ENCODE measurements at places on chromosomes 13 and 19.

DNA sequence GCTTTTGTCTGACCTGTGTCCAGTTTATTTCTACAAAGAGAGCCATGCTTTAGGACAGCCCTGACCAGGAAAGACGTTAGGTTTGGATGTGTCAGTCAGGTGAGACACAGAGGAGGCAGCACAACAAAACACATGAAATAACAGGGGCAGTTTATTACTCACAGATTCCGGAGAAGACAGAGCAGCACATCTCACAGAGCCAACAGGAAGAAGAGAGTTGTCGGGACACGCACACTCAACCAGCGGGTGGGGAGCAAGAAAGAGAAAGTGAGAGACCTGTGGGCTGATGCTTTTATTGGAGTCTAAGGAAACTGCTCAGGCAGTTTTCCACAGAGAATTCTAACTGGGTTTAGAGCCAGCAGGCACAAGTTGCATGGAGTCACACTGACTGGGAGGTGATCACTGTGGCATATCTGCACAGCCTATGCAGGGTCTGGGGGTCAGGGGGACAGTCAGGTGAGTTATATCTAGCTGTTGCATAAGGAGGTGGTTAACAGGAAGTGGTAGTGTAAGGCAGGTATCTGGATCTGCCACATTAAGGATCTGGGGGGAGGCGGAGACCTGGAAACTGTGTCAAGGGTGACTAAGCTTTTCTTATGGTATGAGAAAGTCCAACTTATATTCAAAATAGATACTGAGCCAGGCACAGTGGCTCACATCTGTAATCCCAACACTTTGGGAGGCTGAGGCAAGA, 24.1 kb upstream of the CEACAM20 start:
- no peak for DNase-seq

DNA sequence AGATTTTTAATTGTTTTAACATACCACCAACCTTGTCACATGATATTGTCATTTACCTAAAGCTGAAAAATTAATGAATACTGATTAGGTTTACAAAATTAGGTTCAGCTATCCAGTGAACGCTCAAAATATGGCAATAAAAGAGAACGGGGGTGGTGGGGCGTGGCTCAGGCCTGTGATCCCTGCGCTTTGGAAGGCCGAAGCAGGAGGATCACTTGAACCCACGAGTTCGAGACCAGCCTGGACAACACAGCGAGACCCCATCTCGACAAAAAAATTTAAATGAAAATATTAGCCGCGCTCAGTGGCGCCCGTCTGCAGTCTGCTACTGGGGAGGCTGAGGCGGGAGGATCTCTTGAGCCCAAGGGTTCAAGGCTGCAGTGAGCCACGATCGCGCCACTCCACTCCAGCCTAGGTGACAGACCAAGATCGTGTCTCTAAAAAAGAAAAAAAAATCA, 516 bp upstream of the FAM32A start:
- DNase-seq: no peak

GRCh38 chr13:73865027-73865426, 269.2 kb downstream of the KLF12 start:
- no peak for DNase-seq

- DNase-seq: no peak
Measured at GRCh38 chr13:92864584-92865284, 361.9 kb upstream of the GPC6 start.

DNA sequence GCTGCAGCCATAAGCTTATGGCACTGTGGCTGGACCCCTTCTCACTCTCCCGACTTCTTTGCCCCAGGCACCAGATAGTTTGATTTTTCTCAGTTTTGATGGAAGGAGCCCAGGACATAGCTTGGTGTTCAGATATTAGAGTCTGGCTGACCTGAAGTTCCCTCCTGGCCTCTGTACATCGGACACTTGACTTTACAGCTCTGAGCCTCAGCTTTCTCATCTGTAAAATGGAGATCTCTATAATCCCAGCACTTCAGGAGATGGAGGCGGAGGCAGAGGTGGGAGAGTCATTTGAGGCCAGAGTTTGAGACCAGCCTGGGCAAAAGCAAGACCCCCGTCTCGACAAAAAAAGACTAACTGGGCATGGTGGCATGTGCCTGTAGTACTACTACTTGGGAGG, 909 bp downstream of the CC2D1A start:
- no peak for DNase-seq

- DNase-seq: no peak
Measured at GRCh38 chr13:71712988-71713653, 153.9 kb downstream of the DACH1 start.

DNA sequence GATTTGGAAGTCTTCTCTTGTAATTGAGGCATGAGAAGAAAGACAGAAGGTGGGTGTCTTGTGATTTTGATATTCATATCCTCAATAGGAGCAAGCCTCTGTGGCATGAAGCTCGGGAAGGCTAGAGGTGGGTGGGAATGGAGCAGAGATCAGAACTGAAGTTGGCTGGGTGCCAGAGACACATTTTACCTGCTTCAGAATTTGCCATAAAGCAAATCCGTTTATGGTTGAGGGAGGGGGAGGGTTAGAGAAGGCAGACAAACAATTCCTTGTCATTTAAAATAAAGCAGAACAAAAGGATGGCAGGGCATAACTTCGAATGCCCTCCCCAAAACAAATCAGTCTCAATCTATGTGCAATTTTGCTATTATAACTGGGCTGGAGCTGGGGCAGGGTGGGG, 305.9 kb downstream of the KLF5 start:
- no peak for DNase-seq

GRCh38 chr13:41465898-41466320, 8.6 kb downstream of the RGCC start:
- DNase-seq: no peak

- no peak for DNase-seq
Measured at GRCh38 chr13:48626077-48626449, 27.7 kb upstream of the CYSLTR2 start.

DNA sequence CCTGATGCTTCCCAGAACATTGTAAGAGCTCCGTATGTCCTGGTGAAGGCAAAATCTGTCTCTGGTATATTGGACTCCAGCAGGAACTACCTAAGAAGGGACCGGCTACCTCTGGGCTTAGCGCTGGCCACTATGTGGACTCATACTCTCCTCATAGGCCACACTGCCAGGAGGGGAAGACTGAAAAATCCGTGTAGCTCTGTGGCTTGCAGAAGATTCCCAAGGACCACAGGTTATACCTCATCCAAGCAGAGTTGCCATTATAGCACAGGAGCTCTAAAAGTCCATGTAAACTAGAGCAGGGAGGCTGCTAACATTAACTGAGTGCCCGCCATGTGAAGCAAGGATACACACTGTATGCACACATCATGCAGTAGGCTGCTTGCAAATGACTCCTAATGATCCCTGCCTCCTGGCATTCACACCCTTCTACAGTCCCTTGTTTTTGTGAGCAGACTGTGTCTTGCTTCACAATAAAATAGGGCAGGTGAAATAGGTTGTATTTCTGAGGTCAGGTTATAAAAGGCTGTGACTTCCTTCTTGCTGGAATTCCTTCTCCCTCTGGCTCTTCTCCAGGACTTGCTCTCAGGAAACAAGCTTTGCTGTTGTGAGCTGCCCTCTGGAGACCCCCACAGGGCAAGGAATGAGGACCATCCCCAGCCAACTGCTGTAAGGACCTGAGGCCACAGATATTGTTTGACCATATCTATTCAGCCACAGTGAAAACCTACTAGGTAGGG, 192.6 kb upstream of the UBL3 start:
- no peak for DNase-seq

- DNase-seq: no peak
Measured at GRCh38 chr13:44058624-44059215, 179.0 kb downstream of the LACC1 start.

GRCh38 chr13:78602561-78603239, 652 bp downstream of the POU4F1 start:
- no peak for DNase-seq

GRCh38 chr13:78185700-78186099, 267.1 kb upstream of the EDNRB start:
- DNase-seq: no peak

GRCh38 chr13:43000676-43001075, 8.6 kb upstream of the EPSTI1 start:
- no peak for DNase-seq

GRCh38 chr13:92804346-92804745, 422.3 kb upstream of the GPC6 start:
- DNase-seq: no peak

GRCh38 chr13:42814868-42815267, 33.5 kb downstream of the FAM216B start:
- DNase-seq: no peak

GRCh38 chr13:96898646-96899254, 95.5 kb downstream of the OXGR1 start:
- no peak for DNase-seq

- DNase-seq: no peak
Measured at GRCh38 chr13:112636401-112636975, 48.5 kb upstream of the TUBGCP3 start.

DNA sequence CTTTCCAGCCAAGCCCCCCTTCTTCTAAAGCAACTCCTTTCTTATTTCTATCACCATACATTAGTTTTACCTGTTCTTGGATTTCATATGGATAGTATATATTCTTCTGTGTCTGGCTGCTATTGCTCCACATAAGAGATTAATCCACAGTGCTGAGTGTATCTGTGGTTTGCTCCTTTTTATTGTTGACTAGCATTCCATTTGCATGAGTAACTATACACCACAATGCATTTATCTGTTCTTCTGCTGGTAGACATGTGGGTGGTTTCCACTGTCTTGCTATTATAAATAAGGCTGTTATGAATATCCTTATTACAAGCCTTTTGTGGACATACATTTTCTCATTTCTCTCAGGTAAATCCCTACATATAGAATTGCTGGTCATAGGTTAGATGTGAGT, 138.2 kb downstream of the SLC7A1 start:
- DNase-seq: peak; percentile 21

DNA sequence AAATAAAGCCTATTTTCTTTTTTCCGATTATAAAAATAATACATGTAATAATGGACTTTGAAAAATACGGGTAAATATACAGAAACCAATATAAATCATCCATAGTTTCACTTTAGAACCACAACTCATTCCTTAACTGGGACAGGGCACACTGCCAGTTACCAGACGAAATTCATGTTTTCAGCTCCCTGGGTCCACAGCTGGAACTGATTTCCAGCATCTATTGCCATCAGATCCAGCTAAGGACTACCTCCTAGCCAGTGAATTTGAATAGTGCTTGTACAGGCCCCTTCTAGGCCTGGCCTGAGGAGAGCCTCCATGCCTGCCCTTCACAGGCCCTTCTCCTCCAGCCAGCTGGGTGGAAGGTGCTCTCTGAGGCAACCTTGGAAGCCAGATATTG, 30.0 kb upstream of the ATP12A start:
- no peak for DNase-seq

DNA sequence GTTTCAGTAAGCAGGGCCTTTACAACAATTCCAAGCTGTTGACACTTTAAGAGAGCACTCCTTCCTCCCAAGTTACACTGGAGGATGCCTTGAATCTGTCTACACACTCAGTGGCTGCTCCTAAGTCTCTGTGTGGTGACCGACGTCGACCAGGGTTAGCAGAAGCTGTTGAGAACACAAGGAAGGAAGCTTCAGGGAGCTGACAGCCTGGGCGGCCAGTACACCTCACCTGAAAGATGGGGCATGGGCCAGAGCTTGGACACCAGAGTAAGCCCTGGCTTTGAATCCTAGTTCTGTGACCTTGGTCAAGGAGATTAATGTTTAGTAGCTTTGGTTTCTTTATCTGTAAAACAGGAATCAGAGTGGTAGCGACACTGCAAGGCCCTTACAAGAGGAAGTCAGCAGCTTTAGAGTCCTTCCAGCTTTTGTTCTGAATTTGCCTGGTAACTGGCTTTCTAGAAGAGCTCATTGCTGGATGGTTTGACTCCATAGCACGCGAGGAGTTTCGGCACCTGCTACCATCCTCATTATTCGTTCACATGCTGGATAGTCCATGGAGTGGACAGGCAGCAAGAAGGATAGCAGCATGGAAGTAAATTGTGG, 214.2 kb downstream of the FGF9 start:
- no peak for DNase-seq

DNA sequence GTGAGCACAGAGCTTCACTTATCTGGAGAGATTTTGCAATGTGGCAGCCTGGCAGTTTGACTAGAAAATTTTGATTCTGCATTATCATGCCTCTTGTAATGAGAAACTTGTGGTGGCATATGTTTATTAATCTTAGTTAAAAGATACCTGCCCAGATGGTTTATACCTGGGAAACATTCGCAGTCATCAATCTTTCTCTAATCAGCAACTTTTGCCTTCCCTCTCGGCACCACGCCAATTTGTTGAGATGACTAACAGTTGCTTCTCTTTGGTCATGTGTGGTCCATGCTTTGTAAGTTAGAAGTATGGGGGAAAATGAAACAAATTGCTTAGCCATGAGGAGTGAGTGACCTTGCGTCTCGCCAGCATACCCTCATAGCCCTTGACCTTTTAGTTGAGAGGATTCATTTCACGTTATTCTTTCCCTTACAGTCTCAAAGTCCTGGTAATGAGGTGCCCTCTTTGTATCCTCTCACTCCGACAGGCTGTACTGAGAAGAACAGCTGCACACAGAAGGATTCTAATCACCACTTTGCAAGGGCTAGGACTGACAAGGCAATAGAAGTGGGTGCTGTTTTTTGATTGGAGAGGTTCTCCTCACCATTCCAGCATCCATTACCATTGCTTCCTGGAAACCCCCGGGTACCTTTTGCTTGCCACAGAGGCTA, 201.4 kb downstream of the OXGR1 start:
- no peak for DNase-seq

DNA sequence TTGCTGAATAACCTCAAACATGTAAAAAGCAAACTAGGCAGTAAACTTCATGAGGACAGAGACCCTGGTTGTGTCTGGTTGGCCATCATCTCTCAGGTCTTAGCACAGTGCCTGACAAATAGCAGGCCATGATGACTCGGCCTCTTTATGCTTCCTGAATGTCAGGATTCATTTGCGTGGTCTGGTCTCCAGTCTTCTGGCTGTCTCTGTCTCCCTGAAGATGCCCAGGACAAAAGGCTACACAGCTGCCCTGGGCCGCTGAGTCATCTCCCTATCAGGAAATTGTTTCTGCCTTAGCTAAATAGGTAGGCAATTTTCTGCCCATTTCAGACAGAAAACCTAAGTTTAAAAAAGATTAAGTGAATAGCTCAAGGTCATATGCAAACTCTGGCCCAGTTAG, 84.1 kb upstream of the FNDC3A start:
- DNase-seq: no peak

DNA sequence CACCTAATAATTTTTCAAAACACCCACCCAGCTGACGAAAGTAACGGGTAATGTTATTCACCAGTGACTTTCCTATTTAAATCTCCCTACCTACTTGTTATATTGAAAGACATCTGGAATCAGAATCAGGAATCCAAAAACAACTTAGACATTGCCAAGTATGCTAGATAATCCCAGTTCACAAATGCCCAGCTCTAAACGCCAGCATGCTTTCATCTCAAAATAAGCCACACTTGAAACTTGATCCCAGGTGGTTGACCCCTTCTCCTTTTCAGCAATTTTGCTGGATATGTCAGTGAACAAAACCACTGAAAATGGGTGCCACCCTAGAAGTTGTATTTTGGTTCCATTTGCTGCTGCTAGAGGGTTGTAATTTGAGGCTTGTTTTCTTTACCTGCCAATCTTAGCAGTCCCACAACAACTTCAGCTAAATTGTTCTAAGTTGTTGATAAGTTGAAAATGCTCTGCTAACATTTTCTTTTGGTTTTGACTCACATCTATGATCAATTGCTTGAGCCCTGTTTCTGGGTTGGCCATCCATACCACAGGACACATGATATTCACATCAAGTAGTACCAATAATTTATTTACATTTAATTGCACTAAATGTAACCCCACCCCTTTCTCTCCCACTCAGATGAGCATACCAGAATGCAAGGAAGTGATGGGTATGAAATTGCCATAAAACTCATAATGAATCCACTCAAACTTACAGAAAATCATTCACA, 66.4 kb downstream of the DCT start:
- DNase-seq: no peak
